ENCODE measurements at places on chromosomes 12 and 14.

DNA sequence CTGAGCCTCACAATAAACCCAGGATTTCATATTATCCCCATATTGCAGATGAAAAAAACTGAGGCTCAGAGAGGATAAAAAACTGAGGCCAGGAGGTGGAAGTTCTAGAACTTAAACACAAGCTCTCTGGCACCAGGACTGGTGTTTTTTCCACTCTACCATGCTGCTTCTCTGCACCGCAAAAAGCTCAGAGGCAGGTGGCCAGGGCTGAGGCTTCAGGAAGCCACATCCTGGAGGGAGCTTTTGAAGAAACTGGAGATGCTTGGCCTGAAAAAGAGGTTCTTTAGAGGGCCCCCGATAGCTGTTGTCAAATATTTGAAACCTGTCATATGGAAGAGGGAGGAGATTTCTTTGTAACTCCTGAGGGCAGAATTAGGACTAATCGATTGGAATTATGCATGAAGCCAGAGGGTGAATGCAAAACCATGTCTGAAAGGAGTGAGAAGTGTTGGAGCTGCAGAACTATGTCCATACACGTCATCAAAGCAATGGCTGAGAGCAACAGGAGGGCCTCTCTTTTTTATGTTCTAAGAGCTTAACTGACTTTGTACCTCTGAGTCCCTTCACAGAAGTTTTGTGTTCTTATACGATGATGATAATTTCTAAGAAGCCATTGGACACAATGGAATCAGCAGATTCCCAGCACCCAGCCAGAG lies 448.6 kb downstream of the FUT8 start:
- DNase-seq: no peak

DNA sequence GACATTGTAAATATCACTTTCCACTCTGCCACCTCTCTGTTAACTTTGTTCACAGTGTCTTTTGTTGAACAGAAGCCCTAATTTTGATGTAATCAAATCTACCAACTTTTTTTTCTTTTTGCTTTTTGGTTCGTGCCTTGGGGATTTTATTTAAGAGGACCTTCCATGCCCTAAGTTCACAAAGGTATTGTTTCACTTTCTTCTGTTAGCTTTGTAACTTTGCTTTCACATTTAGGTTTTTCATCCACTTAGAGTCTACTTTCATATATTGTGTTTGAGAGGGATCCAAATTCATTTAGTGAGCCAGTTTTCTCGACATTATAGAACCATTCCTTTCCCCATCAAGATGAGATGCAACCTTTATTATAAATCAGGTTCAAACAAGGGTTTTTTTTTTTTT lies 275.7 kb upstream of the CRY1 start:
- DNase-seq: no peak

DNA sequence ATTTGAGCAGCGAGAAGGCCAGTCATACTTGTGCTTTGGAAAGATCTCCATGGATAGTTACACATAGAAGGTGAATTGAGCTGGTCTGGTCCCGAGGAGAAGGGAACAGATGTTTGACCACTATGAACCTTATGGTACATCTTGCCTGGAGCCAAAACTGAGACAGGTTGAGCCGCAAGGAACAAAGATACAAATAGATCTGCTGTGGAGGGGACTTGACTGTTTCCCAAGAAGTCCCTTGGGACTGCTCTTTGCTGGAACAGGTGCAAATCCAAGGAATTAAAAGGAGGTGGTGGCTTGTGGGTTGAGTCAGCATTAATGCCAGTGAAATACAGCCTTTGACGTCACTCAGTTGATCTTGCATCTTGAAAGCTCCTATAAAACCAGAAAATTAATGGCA lies 68.8 kb upstream of the PRIMA1 start:
- DNase-seq: no peak

GRCh38 chr12:102961466-102961855 lies 4.0 kb downstream of the ASCL1 start:
- DNase-seq: no peak

- DNase-seq: no peak
These were observed 14.8 kb upstream of the DHRS2 start for GRCh38 chr14:23621204-23621931.

- DNase-seq: no peak
These were observed 8.0 kb downstream of the CLMN start for GRCh38 chr14:95311752-95312151.

- no peak for DNase-seq
These were observed 7.6 kb downstream of the VPS37B start for GRCh38 chr12:122888232-122888752.

DNA sequence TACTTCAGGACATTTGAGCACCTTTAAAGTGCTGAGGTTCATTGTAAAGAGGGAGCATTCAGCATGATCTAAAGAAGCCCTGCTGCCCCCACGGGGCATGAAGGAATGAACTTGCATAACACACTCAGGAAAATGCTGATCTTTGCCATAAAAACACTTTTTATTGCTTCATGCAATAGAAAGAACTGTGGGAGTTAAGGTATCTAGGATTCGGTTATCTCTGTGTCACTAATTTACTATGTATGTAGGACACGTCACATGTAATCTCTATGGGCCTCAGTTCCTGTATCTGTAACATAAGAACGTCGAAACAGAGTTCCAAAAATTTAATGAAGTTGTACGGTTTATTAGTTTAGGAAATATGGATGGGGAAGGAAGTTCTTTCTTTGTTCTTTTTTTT lies 33.0 kb downstream of the BTBD7 start:
- no peak for DNase-seq

DNA sequence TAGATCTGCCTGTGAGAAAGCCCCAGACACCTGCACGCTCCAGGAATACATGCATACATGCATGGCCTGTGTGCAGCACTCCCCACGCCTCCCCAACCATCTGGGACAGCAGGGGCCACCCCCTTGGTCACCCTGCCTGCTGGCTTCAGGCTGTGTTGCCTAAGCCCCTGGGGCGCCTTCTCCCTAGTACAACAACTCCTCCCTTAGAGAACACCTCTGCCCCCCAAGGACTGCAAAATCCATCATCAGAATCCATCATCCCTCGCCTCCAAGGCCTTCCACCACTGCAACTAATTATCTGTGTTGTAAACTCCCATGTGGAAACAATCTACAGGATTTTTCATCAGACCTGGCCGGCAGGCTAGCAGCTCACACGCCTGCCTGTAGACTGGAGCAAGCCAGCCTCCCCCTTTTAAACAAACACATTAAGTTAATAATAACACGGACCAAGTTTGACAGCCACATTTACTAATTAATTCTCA lies 36.8 kb downstream of the ZFP36L1 start:
- no peak for DNase-seq

- DNase-seq: no peak
These were observed 61.6 kb downstream of the SH2B3 start for GRCh38 chr12:111467092-111467856.

DNA sequence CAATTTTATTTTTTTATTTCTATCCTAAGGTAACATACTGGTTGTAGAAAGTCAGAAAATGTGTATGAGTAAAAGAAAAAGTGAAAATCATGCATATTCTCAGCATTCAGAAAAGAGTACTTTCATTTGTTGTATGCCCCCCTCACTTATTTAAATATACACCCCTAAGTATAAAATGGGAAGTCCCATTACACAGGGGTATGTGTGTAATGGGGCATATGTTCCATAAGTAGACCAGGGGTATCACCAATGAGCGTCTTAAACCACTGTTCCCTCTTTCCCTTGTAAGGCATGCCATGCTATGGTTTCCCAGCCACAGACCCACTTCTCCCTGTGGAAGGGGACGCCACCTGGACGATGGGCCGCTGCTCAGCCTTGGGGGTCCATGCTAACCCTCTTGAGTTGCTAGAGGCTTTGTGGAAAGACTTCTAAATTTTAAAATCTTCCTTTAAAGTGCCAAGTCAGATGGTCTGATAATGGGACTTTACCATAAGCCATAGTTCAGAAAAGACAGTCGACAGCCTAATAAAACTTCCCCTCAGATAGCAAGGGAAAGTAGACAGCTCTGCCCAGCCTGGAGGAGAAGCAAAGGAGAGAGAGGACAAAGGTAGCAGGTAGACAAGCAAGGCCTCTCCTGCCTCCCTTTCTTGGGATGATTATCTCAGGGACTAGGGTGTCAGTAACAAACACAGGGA lies 118.2 kb downstream of the ZFP36L1 start:
- no peak for DNase-seq

DNA sequence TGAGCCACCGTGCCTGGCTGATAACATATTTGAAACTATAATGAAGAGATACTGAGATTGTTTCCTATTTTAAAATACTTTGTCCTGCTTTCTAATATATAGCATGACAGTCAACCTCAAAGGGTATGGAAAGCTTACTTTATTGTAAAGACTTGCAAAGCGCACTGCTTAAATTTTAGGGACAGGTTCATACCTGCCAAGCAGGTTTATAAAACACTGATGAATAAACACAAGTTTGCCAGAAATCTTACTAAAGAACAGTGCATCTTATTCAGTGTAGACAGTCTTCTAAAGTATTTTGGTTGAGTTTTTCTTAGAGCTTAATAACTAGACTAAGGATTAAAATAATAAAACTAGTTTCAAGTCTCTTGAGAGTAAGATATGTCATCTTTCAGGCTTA lies 4.8 kb downstream of the C12orf71 start:
- DNase-seq: no peak

DNA sequence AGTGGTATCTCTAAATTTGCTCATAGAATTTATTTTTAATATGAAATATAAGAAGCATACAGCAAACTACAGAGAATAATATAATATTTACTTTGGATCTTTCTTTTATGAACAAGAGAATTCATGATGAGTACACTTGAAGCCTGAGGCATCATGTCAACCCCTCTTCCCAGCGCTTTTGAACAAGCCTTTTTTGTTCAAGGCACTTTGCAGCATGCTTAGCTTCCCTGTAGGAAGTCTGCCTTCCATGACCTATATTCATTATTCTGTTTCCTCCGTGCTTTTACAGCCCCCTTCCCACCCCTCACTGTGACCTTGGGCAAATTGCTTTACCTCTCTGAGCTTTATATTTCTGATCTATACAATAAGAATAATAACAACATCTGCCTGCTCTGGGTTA lies 41.6 kb downstream of the SCN8A start:
- DNase-seq: no peak

- no peak for DNase-seq
These were observed 217.6 kb downstream of the EFCAB11 start for GRCh38 chr14:89736881-89737280.

All from stimulated activated CD4-positive, alpha-beta T cell treated with anti-CD3 and anti-CD28 coated beads, Interleukin-1b, Interleukin-23, amount 100 ng/mL, for 4 hours (primary cell).